ENCODE measurements at places on chromosomes 13 and 19.

DNA sequence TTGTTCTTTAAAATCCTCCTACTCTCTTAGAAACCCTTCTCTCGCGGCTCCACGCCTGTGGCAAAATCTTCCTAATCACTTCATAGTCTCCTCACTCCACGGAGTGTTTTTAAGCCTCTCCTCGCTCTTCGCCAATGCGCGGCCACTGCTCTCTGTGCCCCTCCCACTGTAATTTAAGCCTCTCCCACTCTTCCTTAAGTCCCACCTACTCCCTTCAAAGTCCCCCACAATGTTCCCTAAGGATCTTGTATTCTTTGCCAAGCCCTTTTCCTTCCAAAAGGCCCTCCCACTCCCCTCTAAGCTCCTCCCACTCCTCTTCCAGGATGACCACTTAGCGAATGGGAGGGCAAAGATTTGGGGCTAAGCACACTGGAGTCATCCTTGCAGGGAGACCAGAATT, 1.3 kb downstream of the FIZ1 start:
- DNase-seq, result no peak

GRCh38 chr19:49795615-49796014, 17.5 kb downstream of the FUZ start:
- DNase-seq, result no peak

DNA sequence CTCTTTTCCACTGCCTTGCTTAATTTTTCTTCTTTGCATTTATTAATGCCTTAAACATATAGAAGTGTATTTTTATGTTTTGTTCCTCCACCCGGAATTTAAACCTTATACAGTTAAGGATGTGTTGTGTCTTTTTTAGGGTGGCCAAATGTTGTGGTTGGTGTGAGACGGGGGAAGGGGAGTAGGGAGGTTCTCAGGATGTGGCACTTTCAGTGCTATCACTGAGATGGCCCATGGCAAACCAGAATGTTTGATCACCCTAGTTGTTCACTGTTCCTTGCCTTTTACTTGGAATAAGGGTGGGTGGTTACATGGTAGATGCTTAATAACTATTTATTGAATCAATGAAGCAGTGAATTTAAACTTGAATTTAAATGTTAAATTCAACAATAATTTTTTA, 216.0 kb upstream of the SLITRK1 start:
- DNase-seq, result no peak

DNA sequence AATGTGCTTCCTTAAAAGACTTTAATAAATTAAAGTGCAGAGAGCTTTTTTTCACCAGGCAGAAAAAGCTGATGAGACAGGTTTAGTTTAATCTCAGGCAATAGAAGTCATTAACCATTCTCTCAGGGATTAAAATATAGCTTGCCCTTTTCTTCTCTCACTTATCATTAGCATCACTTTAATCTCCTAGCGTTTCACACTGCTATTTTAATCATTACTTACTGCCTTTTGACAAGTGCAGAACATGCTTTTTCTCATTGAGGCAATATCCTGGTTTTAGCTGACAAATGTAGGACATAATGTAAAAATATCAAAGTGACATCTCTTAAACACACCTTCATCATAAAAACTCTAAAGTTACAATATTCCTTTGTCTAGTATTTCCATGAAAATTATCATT, 94.6 kb downstream of the DACH1 start:
- DNase-seq, result no peak

DNA sequence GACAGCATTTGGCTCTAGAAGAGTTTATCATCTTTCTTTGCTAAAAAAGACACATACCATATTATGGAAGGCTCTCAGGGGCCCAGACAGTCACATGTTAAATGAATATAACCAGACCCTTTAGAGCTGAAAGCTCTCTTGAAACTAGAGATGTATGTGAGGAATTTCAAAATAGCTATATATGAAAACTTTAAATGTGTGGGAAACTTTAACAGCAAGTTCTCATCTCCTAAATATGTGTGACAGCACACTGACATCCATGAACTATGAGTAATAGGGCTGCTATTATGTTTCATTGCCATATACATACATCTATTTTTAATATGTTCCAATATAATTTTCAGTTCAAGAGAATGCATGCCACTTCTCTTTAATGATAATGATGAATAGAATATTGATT, 509.5 kb downstream of the GPC6 start:
- no peak for DNase-seq

DNA sequence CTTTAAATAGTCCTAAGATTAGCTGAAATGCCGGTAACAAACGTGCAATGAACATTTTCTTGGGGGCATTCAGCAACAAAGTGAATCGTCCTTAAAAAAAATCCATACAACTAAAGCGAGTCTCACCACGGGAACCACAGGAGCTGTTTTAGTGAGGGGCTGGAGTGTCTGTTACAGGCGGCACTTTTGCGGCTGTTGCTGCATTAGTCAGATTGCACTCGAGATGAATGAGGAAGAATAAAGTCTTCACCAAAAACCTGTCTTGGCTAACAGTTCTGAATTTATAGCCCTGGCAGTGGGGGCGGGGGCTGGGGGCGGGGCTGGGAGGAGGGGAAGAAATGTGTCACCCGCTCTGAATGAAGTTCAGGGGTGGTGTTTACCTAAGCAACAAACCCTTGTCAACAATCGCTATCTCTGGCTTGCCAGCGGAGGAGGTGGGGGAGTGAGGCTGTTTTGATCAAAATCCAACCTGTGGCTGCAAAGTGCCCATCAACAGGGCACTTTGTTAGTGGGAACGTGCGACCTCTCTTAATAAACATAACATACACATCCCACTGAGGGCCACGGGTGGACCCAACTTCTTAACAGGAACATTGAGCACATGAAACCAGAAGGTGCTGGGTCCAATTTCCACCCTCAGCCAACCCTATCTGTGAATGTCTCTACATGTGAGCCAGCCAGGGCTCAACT, 44.5 kb downstream of the RFX2 start:
- DNase-seq, result no peak

- DNase-seq, result no peak
Observed at GRCh38 chr13:35718084-35718483, 241.6 kb upstream of the MAB21L1 start.

- no peak for DNase-seq
Observed at GRCh38 chr13:113915786-113916329, 52.0 kb upstream of the GAS6 start.
